ENCODE measurements at places on chromosomes 3 and 15. TPM values are rescaled to one million over a fixed set of nuclear protein-coding genes. Genes with fewer than 3 reads are reported as not detected.

- DNase-seq: no peak
- H3K36me3 ChIP-seq: no peaks in the 10 kb centered on the region
- no peak overlapping the region for H3K4me3 ChIP-seq
- no peaks in the 10 kb centered on the region for H3K27me3 ChIP-seq
Observed at GRCh38 chr3:44023961-44024593, 217.6 kb upstream of the TOPAZ1 start.

DNA sequence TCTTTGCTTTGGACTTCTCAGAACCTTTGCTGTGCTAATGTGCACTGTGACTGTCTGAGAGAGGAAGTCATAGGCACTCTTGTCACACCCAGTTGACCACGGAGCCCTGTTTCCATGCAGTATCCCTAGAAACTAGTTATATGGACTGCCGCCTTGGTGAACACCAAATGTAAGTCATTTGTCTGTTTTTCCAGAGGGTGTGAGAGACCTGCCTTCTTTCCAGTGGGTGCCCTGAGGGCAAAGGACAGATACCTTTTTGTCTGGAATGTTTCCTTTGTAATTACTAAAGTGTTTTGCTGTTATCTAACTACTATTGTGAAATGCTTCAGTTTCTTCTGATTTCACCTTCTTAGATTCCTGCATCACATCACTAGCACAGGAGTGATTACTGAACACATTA is 91.8 kb downstream of the LARS2 start:
- H3K27ac ChIP-seq: no peak overlapping the region
- no peak for DNase-seq
- H3K4me3 ChIP-seq: no peak overlapping the region
- no peaks in the 10 kb centered on the region for H3K27me3 ChIP-seq

The CSPG4 gene
- 0.72 TPM for polyA plus RNA-seq

DNA sequence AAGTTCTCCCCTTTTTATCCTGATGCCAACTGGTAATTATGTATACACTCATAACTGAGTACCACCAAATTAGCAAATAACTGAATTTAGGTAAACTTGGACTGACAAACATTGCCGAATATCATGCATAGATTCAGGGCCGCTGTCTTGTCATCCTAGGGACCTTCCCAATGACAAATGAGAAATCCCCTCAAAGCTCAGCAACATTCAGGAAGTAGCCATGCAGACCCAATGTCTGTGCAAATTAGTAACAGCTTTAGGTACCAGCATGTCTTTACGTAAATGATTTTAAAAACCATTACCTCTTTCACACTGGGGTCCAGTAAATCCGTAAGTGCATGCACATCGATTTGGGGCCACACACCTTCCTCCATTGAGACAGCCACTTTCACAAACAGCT is 49.5 kb downstream of the FBN1 start:
- DNase-seq: peak; percentile 45
- peaks cover 11% of the 10 kb centered on the region for H3K4me1 ChIP-seq
- H3K27ac ChIP-seq: peak overlapping the region; percentile 49
- H3K36me3 ChIP-seq: no peaks in the 10 kb centered on the region

- H3K27ac ChIP-seq: no peak overlapping the region
- no peak for DNase-seq
- H3K4me1 ChIP-seq: peaks cover 4% of the 10 kb centered on the region
- H3K4me3 ChIP-seq: no peak overlapping the region
- no peaks in the 10 kb centered on the region for H3K36me3 ChIP-seq
- H3K27me3 ChIP-seq: no peaks in the 10 kb centered on the region
Observed at GRCh38 chr3:10469441-10470119, 35.8 kb downstream of the ATP2B2 start.

The EPHA3 gene
- 0.08 TPM for polyA plus RNA-seq

GRCh38 chr3:73523661-73524060 is 101.1 kb downstream of the PDZRN3 start:
- no peak overlapping the region for H3K4me3 ChIP-seq
- no peaks in the 10 kb centered on the region for H3K4me1 ChIP-seq
- H3K27me3 ChIP-seq: peaks cover 8% of the 10 kb centered on the region
- DNase-seq: no peak

The RTP2 gene
- polyA plus RNA-seq: not detected

The LYZL4 gene
- not detected for polyA plus RNA-seq

GRCh38 chr15:90829126-90829525 is 39.3 kb upstream of the FURIN start:
- no peak overlapping the region for H3K27ac ChIP-seq
- no peaks in the 10 kb centered on the region for H3K36me3 ChIP-seq
- no peak overlapping the region for H3K4me3 ChIP-seq
- no peak for DNase-seq
- no peaks in the 10 kb centered on the region for H3K27me3 ChIP-seq

The NEIL1 gene
- 1.4 TPM for polyA plus RNA-seq

The TRIM69 gene
- 47.0 TPM for polyA plus RNA-seq

GRCh38 chr3:123350971-123351370 is 97.9 kb downstream of the ADCY5 start:
- H3K4me1 ChIP-seq: no peaks in the 10 kb centered on the region
- no peak overlapping the region for H3K4me3 ChIP-seq
- no peak overlapping the region for H3K27ac ChIP-seq
- H3K27me3 ChIP-seq: peaks cover 3% of the 10 kb centered on the region
- H3K36me3 ChIP-seq: no peaks in the 10 kb centered on the region

GRCh38 chr3:68963891-68964290 is 31.5 kb upstream of the TAFA4 start:
- H3K4me3 ChIP-seq: no peak overlapping the region
- H3K27me3 ChIP-seq: no peaks in the 10 kb centered on the region
- no peaks in the 10 kb centered on the region for H3K36me3 ChIP-seq
- no peak overlapping the region for H3K27ac ChIP-seq

DNA sequence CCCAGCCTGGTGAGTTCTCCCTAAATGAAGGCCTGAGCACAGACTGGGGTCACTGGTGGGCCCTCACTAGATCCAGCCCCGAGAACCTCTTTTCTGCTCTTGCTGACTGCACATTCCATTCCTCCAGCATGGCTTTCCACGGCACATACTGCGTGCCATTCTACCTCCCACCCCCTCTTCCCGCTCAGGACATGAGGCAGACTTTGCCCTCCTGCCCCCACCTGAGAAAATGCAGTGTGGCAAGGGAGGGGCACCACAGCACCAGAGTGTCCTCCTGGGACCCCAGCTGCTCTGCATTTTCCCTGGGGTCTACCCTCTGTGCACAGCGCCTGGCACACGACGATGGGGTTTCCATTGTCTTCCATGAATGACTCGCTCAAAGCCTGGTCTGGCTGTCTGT is 6.1 kb upstream of the SLCO2A1 start:
- no peaks in the 10 kb centered on the region for H3K4me1 ChIP-seq
- no peak overlapping the region for H3K27ac ChIP-seq
- no peak for DNase-seq
- no peak overlapping the region for H3K4me3 ChIP-seq
- H3K27me3 ChIP-seq: peaks cover 2% of the 10 kb centered on the region

- no peak overlapping the region for H3K27ac ChIP-seq
- H3K36me3 ChIP-seq: no peaks in the 10 kb centered on the region
- H3K4me1 ChIP-seq: no peaks in the 10 kb centered on the region
- H3K27me3 ChIP-seq: no peaks in the 10 kb centered on the region
- no peak overlapping the region for H3K4me3 ChIP-seq
Observed at GRCh38 chr3:196009456-196009855, 72.4 kb downstream of the TFRC start.

- no peak for DNase-seq
- no peaks in the 10 kb centered on the region for H3K27me3 ChIP-seq
- peaks cover 18% of the 10 kb centered on the region for H3K36me3 ChIP-seq
- H3K4me3 ChIP-seq: no peak overlapping the region
Observed at GRCh38 chr3:15023719-15024118, 41.4 kb downstream of the MRPS25 start.

DNA sequence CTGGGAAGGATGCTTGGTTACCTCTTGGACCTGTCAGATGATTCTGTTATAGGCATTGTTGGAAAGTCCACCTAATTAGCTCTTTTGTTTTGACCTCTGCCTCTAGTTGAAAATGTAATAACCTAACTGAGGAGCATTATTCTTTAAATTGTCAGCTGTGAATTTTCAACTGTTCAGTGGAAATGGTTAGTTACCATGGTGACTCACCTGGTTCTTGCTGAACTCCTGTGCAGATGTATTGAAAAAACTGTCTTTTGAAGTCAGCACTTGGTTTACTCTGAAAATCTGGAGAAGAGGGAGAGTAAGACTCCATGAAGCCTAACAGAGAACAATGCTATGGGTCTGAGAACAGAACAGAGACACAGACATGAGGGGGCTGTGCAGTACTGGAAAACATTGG is 72.0 kb downstream of the LARS2 start:
- peaks cover 3% of the 10 kb centered on the region for H3K36me3 ChIP-seq
- H3K27ac ChIP-seq: no peak overlapping the region
- H3K4me1 ChIP-seq: peaks cover 12% of the 10 kb centered on the region
- no peak for DNase-seq
- H3K27me3 ChIP-seq: no peaks in the 10 kb centered on the region
- no peak overlapping the region for H3K4me3 ChIP-seq

- H3K27ac ChIP-seq: no peak overlapping the region
- H3K4me3 ChIP-seq: peak overlapping the region; percentile 86
- H3K36me3 ChIP-seq: peaks cover 7% of the 10 kb centered on the region
- no peaks in the 10 kb centered on the region for H3K27me3 ChIP-seq
Observed at GRCh38 chr3:11638495-11639358, 5.0 kb downstream of the VGLL4 start.

The AADACL2 gene
- not detected for polyA plus RNA-seq

The CEMIP gene
- polyA plus RNA-seq: not detected

DNA sequence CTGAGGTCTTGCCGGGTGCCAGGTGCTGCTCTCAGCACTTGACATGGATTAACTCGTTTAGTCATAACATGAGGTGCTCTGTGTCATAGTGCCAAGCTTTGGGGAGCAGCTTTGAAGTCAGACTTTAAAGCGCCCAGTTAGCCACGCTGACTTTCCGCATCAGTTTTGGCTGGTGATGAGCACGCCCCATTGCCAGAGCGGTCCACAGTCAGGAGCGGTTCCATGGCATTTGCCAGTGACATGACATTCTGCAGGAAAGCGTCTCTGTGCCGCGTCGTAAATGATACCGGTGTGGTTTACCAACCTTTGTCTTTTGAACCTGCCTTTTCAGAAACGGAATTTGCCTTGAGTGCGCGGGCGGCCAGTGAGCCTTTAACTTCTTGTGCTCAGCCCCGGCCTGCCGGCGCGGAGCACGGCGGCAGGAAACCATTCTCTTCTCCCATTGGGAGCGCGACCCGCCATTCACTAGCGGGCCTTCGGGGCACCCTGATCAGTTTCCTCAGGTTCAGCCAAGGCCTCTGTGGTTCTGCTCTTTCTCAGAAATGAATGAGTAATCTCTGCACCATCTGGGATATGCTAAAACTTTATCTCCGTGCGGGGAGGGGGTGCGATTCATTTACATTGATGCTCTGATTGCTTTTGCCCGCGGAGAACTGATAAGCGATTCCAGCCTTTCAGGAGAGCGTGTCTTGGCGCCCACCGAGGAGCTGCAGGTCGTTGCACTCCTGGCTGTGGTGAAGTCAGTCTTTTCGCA is 1.7 kb upstream of the SLC2A2 start:
- H3K27me3 ChIP-seq: peaks cover 3% of the 10 kb centered on the region
- no peaks in the 10 kb centered on the region for H3K4me1 ChIP-seq
- H3K36me3 ChIP-seq: no peaks in the 10 kb centered on the region
- no peak overlapping the region for H3K27ac ChIP-seq
- no peak overlapping the region for H3K4me3 ChIP-seq

DNA sequence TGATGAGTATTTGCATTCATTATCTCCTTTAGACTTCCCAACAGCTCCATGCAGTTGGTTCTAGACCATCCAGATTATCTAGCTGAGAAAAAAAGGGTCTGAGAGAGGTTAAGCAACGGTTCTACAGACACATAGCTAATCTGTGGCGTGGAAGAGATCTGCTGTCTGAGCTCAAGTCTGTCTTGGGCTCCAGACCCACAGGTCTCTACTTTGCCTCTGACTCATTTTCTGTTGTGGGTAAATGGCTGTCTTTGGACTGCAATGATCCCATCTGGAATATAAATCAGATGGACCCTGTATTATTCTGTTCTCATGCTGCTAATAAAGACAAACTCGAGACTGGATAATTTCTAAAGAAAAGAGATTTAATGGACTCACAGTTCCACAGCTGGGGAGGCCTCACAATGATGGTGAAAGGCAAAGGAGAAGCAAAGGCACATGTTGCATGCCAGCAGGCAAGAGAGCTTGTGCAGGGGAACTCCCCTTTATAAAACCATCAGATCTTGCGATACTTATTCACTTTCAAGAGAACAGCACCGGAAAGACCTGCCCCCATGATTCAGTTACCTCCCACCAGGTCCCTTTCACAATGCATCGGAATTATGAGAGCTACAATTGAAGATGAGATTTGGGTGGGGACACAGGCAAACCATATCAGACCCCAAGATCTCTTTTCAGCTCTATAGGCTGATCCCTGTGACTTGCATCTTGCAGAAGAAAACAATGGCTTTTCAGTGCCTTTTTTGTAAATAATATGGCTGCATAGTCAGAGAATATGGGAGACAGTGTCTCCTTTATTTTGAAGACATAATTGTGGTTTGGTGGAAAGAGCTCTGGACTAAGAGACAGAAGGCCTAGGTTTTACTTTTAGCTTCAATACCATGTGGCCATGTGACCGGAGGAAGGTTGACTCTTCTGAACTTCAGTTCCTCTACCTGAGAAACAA is 24.7 kb downstream of the CEMIP start:
- DNase-seq: no peak
- H3K4me3 ChIP-seq: no peak overlapping the region
- H3K27me3 ChIP-seq: no peaks in the 10 kb centered on the region
- H3K27ac ChIP-seq: no peak overlapping the region

The ZBTB47 gene
- 0.14 TPM for polyA plus RNA-seq

GRCh38 chr3:37772773-37773354 is 88.8 kb upstream of the CTDSPL start:
- no peaks in the 10 kb centered on the region for H3K36me3 ChIP-seq
- H3K27ac ChIP-seq: no peak overlapping the region
- no peaks in the 10 kb centered on the region for H3K4me1 ChIP-seq
- no peak for DNase-seq
- no peak overlapping the region for H3K4me3 ChIP-seq

DNA sequence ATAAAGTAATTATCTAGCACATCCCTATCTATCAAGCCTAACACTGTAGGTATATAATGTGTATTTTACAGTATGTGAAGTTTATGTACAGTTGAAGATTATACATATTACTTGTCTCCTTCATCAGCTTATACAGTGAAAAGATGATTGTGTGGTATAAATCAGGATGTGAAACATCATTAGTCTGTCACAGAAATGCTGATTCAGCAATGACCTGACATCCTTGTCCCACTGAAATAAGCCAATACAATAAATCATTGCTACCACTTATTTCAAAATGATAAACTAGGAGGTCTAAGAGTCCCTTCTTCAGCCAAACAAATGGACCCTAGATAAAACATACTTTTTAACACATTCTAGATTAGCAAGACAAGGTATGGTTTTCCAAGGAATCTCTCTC is 225.3 kb downstream of the OCA2 start:
- no peak overlapping the region for H3K4me3 ChIP-seq
- H3K27ac ChIP-seq: no peak overlapping the region
- DNase-seq: no peak
- H3K4me1 ChIP-seq: no peaks in the 10 kb centered on the region
- H3K36me3 ChIP-seq: no peaks in the 10 kb centered on the region
- H3K27me3 ChIP-seq: no peaks in the 10 kb centered on the region

Data from GM12878 (cell line).